Stimulated activated CD8-positive, alpha-beta memory T cell treated with anti-CD3 and anti-CD28 coated beads, Interleukin-4, amount 100 ng/mL, for 4 hours (primary cell): ENCODE measurements at places on chromosomes 13 and 19.

- no peak for DNase-seq
Measured at GRCh38 chr13:76968041-76968440, 19.7 kb downstream of the ACOD1 start.

- no peak for DNase-seq
Measured at GRCh38 chr13:50711131-50711815, 132.2 kb downstream of the DLEU7 start.

DNA sequence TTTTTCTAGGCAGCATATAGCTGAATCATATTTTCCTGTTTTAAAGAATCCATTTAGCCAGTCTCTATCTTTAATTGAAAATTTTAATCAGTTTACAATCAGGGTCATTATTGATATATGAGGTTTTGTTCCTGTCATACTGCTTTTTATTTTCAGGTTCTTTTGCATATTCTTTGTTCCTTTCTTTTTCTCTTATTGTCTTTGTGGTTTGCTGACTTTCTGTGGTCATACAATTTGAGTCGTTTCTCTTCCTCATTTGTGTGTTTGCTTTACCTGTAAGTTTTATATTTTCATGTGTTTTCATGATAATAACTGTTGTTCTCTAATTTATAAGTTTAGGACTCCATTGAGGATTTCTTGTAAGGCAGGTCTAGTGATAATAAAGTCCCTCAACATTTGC is 812.6 kb downstream of the DACH1 start:
- DNase-seq, result no peak

- DNase-seq, result peak; percentile 72
Measured at GRCh38 chr19:14048443-14049153, 13.3 kb downstream of the PALM3 start.

- no peak for DNase-seq
Measured at GRCh38 chr13:114077933-114078325, 54.5 kb downstream of the RASA3 start.

DNA sequence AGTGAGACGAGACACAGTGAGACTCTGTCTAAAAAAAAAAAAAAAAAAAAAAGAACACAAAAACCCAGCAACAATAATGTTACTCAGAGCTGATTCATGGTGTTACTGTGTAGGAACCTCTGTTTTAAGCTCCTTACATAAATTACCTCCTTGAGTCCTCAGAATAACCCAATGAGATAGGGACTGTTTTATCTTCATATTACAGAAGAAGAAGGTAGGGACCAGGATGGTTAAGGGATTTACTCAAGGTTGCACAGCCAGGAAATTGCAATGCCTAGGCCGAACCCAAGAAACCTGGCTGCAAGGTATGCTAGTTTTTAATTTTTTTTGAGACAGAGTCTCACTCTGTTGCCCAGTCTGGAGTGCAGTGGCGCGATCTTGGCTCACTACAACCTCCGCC is 1.5 kb upstream of the DAND5 start:
- DNase-seq, result no peak

GRCh38 chr13:41563341-41563983 is 106.1 kb downstream of the RGCC start:
- no peak for DNase-seq

GRCh38 chr13:93758575-93758974 is 532.0 kb downstream of the GPC6 start:
- DNase-seq, result no peak

DNA sequence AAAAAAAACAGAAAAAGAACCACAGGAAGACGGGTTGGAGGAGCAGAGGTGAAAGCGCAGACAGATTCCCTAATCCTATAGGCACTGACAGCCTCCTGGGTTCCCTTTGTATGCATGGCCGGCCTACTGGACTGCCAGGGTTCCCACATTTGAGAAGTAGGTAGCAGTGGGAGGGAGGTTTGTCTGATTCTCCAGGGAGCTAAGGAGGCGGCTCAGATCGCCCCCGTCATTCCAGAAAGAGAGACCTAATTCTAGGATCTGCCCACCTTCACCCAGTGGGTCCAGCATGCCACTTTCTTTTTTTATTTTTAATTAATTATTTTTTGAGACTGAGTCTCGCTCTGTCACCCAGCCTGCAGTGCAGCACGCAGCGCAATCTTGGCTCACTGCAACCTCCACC is 9.7 kb upstream of the CCL25 start:
- no peak for DNase-seq

DNA sequence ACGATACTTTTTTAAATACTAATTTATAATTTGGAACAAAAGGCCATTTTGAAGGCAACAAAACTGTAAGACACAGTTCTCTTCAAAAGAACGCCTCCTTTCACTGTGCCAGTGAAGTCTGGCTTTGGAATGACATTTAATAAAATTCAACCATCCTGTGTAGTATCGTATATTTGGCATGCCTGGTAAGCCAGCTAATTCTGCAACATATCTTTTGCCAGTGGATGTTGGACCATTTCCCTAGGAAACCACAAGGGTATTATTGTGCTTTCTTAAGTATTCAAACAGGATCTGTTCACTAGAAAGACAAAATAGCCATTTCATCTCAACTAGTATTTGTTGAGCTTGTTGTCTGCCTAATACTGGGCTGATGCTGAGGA is 111.6 kb downstream of the RGCC start:
- no peak for DNase-seq

DNA sequence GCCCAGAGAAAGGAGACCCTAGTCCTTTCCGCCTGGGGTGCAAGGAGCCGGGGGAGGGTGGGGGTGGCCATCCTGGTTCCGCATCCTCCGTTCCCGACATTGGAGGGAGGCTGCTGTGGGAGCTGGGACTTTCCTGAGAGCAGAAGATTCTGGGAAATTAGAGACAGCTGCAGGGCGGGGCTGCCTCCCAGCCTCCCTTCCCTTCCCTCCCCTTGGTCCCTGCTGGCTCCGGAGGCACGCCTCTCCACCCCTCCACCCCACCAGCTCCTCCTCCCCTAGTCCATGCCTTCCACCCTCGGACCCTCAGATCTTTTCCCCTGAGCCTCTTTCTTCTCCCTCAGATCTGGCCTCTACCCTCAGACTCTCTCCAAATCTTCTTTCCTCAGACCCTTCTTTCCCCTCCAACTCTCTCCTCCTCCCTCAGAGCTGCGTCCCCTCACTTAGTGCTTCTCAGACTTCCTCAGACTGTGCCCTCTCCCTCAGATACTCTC is 3.1 kb upstream of the BCL3 start:
- DNase-seq, result no peak

- DNase-seq, result no peak
Measured at GRCh38 chr13:33349986-33350826, 64.7 kb upstream of the STARD13 start.

DNA sequence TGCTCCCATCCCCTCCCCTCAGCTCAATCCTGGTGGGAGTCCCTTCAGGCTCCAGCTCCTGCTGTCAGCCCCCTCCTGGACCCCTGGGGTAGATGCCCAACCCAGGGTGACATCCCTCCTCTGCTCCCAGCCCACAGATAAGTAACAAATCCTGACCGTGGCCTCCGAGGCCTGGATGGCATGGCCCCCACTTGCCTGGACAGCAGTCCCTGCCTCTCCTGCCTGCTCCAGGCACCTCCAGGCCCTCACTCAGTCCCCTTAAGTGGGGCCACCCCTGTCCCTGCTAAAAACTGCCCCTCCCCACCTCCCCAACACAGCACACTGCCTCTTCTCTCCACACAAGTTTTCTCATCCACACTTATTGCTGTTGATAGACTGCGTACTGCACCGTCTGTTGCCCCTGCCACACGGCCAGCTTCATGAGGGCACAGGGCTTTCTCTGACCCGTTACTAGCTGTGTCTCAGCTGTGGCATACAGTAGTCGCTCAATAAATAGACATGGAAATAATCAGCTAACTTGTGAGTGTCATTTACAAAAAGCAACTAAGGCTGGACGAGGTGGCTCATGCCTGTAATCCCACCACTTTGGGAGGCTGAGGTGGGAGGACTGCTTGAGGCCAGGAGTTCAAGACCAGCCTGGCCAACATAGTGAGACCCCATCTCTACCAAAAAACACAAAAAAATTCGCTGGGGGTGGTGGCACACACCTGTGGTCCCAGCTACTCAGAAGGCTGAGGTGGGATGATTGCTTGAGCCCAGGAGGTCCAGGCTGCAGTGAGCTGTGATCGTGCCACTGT is 5.8 kb downstream of the CERS1 start:
- no peak for DNase-seq

DNA sequence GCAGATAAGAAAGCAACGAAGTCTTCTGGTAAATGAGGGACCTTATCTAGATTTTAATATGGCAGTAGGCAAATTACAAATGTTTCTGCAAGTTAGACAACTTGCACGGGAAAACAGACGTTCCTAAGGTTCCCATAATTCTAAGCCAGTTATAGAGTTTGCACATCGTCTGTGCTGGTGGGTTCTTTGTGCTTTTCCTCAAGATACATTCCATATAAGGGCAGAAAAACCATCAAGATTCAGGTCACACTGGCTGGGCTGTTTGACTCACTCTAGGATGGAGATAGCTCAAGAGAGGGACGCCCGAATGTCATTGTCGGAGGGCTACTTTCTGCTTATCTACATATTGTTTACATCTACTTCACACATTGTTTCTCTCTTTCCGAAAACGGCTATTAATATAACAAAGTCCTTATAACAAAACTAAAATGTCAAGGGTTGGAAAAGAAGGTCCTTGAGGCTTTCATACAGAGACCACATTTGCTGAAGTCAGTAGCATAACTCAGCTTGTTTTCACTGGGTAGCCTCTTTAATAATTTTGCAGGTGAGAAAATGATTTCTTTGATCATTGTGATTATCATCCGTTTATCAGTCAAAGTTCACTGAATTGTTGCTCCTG is 44.4 kb downstream of the SOX1 start:
- no peak for DNase-seq

- peak; percentile 21 for DNase-seq
Measured at GRCh38 chr13:51832471-51833152, 12.4 kb downstream of the TMEM272 start.

DNA sequence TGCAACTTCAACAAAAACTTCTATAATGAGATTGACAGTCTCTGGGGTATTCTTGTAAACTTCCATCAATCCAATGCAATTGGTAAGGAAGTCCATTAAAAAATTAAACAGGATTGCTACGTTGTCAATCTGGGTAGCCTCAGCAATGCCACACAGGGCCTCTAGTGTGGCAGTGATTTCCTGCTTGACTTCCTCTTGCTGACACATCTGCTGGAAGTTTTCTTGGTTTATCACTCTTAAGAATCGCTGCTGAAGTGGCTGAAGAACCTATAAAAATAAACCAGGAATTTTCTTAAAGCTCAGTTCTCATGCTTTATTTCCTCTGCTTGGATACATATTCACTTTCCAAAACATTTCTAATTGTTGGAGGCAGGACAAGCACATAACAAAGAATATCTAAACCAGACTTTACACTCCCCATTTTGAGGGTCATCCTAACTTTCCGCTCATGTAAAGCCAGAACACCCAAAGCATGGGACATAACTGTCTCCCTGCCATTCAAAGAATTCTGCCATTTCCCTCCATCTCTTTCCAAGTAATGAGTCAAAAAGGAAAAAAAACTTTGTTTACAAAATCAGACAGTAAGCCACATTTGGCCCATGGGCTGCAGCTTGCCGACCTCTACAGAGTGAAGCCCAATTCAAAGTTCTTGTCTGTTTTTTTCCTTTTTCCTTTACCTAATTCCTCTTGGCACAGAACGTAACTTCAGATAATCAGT is 23.2 kb upstream of the EEF1AKMT1 start:
- DNase-seq, result no peak

GRCh38 chr19:57465680-57466381 is 8.9 kb upstream of the VN1R1 start:
- no peak for DNase-seq

- DNase-seq, result no peak
Measured at GRCh38 chr13:48231080-48231479, 1.9 kb upstream of the ITM2B start.

GRCh38 chr19:40690050-40690692 is at the start of gene NUMBL:
Gene NUMBL (minus strand): TSS chr19:40690651. CDS start chr19:40690483, 168 bp downstream.
- no peak for DNase-seq
